Stimulated activated CD4-positive, alpha-beta T cell treated with anti-CD3 and anti-CD28 coated beads, Interleukin-1b, Interleukin-23, amount 100 ng/mL, for 4 hours (primary cell): ENCODE measurements at places on chromosomes 4 and X.
A peak's percentile ranks its signal among the peaks of the same experiment; 100 is the strongest.

DNA sequence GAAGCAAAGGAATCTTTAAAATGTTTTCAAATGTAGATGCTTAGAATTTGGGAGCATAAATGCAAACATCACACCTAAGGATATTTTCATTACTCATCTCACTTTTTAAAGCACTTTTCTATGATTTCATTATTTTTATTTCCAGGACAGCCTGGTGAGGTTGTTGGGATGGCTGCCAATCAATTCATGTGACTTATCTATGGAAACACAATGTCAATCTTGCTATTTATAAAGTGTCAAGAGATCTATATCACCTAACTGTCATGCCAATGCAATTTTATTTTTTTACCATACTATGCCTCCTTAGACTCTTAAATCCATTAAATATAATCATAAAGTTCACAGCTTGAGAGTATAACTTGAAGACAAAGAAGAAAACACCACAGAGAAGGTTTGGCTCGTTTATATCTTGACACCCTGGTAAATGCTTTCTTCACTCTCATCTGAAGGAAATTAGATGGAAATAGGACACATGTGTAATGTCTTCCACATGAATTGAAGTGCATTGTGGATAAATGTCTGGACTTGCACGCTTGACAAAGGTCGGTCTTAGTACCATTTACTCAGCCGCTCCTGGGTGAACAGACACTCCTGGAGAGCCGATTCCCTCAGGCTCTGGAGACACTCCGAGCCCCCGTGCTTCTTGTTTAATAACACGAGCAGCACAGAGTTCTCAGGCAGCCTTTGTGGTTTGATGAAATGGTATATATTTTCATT lies 425.7 kb upstream of the FAT1 start:
- DNase-seq = no peak

- DNase-seq = no peak
These were observed 43.5 kb downstream of the ABLIM2 start for GRCh38 chr4:8115203-8115520.

GRCh38 chr4:56217343-56217890 lies 169.9 kb downstream of the AASDH start:
- DNase-seq = no peak

GRCh38 chr4:531076-531475 lies 32.1 kb downstream of the PIGG start:
- DNase-seq = no peak

DNA sequence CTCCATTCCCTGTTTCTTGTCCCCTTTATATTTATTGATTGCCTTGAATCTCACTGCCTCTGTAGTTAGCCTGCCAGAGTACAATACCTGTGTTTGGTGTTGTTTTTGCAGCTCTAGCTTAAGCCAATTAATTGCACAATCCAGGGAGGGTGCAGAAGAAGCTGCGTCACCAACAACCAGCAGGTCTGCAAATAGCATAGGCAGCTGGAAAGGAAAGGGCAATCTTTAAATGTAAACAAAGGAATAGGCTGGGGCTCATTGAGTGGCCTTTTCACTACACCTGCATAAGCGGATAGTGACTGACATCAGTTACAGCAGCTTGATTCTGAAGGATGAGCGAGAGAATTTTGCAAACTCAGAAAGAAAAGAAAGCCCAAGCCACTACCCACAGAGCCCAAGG lies 106.8 kb upstream of the RAI2 start:
- no peak for DNase-seq

- no peak for DNase-seq
These were observed 94.2 kb downstream of the MAOA start for GRCh38 chrX:43750248-43750676.

DNA sequence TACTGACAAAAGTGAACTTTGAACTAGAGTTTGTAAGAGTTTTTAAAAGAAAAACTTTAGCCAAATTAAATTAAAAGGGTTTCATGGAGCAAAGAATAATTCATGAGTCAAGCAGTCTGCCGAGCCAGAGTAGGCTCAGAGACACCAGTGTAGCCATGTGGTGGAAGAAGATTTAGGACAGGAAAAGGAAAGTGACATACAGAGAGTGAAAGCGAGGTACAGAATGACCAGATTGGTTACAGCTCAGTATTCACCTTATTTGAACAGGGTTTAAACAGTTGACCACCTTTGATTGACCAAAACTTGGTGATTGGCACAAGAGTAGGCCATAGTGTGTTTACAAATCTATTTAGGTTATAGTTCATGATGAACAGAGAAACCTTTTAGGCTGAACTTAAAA lies 377.8 kb downstream of the KLHL4 start:
- DNase-seq = no peak

- no peak for DNase-seq
These were observed 3.5 kb downstream of the TMSB4X start for GRCh38 chrX:12978205-12979025.

- no peak for DNase-seq
These were observed 381.7 kb upstream of the AMOT start for GRCh38 chrX:113222305-113222704.

- no peak for DNase-seq
These were observed at the start of gene FAM184B for GRCh38 chr4:17781300-17782287. FAM184B (minus strand) TSS chr4:17781621; CDS start chr4:17781299, 322 bp downstream.

- DNase-seq = peak; percentile 38
These were observed 404 bp downstream of the PPP2R3B start for GRCh38 chrX:386239-386767.

DNA sequence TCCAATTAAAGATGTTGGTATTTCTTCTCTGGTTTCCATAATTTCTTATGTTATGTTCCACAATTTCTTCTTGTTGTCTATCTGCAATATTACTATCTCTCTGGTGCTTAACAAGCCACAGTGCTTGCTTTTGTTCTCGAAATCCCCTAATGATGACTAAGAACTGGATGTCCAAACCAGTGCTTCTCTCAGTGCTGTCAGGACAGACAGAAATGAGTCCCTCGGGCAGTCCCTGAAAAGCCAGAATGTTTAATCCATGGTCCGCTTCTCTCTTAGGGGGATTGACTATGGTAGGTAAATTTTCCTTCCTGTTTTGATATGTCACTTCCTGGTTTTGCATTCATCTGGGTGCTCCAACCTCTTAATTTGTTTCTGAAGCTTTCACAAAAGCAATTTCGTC lies 321.6 kb upstream of the PCDH10 start:
- DNase-seq = no peak

- no peak for DNase-seq
These were observed 45.2 kb downstream of the MAGEB17 start for GRCh38 chrX:16212436-16212835.

- no peak for DNase-seq
These were observed 153.9 kb downstream of the KDR start for GRCh38 chr4:54971474-54971950.

DNA sequence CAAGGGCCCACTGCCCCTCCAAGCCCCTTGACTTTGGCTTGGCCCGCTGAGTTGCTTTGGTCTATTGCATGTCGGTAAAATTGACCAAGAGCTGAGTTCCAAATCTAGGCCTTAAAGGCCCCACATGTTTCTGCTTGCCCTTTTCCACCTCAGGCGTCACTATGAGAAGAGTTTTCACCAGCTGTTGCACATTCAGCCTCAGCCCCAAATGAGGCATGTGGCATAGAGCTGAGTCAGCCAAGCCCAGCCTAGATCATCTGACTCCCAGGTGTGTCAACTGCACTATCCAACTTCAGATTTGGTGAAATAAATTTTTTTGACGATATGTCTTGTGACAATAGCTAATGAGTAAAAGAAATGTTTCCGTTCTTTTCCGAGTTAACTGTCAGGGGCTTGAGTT lies 424.5 kb upstream of the FAM47C start:
- no peak for DNase-seq

DNA sequence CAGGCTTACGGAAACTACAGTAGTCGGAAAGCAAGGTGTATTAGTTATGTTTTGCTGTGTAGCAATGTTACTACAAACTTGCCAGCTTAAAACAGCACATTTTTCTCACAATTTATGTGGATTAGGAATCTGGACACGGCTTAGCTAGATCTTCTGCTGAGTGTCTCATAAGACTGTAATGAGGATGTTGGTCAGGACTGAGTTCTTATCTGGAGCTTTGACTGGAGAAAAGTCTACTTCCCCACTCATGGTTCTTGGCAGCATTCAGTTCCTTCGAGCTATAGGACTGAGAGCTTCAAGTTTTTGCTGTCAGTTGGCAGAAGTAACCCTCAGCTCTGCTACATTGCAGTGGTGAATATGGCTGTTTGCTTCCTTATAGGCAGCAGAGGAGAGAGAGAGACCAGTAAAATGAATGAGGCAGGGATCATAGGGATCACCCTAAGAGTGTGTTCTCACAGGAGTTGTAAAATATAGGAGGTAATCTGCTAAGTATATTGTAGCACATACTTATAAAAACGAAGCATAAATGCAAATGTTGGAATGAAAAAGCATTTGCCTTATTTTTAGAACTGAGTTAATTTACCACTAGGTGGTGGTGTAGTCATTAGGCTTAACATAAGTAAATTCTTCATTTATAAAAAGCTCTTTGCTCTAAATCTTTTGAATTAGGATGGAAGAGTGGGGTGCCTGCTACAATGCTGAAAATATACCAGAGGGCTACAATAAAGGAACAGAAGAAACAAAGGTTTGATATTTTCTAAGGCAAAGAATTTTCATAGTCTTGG lies 38.6 kb downstream of the ALG13 start:
- DNase-seq = no peak

- DNase-seq = no peak
These were observed 235.2 kb downstream of the FRAS1 start for GRCh38 chr4:78292341-78292740.

GRCh38 chr4:6641164-6641970 lies 882 bp downstream of the MRFAP1 start:
- peak; percentile 23 for DNase-seq

DNA sequence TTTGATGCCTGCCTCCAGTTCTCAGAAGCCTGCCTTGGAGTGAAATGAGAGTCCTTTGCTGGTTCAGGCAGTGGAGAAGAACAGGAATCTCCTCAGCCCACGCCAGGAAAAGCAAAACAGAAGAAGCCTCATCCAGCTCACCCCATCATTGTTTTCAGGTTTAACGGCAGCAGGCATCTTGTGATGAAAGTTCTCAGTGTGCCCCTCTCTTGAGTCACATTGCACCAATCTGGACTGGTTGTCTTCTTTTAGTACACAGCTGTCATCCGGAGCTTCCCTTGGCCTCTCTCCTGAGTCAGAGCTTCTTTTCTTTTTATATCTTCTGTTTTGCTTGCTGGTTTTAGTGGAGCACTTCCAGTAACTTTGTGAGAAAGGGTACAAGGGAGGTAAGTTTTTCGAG lies 50.9 kb downstream of the TSPAN7 start:
- DNase-seq = no peak

DNA sequence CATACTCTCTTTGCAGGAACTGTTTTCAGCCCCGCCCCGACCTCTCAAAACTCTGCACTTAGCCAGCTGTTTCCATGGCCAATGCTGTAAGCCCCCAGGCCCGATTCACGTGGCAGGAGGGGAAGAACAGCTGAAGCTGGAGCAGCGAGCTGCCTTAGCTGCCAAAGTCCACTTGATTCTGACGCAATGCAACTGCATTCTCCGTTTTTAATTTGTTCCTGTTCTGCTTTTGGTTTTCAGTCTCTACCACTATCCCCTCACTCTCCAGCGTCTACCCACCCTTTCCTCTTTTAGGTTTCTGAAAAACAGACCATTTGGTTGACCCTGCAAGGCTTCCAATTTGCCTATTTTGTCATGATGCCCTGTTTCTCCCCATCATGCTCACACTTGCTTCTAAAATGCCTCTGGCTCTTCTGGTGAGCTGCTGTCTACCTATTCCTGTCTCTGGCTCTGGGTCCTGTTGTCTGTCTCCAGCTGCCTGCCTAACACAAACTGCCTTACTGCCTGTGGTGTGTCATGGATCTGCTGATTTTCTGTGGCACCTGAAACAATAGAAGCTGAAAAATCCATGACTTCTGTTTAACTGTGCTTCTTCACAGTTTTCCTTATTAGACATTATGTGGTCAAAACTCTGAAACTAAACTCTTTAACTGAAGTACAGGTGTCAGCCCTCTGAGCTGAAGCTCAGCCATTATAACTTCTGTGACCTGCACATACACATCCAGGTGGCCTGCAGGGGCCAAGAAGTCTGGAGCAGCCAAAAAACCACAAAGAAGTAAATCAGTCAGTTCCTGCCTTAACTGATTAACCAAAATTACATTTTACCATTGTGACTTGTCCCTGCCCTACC lies 160.5 kb upstream of the AGTR2 start:
- DNase-seq = no peak

DNA sequence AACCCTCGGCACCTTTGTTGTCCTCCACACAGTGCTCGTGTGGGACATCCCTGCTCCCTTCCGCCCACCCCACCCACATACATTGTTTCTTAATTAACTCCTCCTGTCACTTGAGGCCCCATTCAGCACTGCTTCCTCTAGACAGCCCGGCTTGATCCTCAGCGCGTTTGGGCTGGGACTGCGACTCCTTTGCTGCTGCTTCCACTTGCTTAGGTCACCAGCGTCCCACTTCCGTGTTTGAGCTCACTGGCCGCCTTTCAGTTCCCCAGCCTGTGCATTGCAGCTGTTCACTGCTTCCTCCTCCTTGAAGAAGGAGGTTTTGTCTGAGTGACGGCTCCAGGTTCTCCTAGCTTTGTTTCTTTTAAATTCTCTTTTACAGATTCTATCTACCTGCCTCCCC lies 16.1 kb downstream of the RNF4 start:
- DNase-seq = peak; percentile 40

DNA sequence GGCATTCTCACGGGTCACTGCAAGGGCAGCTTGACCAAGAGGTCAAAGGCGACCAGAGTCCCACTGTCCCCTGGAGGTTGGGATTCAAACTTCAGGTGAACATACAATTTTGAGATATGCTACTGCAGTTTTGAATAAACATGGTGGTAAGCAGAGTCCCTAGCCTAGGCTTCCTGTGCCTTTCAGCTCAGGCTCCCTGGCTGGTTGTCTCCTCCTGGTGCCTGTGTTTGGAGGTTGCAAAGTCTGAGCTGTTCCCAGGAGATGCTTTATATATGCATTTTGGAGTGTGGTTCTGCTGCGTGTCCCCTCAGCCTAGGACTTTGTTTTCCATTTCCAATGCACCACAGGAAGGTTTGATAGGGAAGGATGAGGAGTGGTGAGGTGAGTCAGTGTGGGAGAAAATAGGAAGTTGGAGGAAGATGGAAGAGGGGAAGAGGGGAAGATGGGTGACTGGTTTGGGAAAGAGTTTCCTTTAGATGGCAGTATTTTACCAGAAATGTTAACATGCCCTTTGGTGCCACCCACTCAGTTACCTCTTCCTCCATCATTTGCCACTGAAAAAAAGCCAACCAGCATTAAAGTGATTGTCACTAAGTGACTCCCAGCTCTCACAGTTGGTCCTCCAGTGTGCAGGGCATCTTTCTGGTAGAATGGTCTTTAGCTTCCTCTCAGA lies 211.7 kb upstream of the AGTR2 start:
- no peak for DNase-seq
